ENCODE measurements at places on chromosomes 3 and 15. TPM values are rescaled to one million over a fixed set of nuclear protein-coding genes. Genes with fewer than 3 reads are reported as not detected.

DNA sequence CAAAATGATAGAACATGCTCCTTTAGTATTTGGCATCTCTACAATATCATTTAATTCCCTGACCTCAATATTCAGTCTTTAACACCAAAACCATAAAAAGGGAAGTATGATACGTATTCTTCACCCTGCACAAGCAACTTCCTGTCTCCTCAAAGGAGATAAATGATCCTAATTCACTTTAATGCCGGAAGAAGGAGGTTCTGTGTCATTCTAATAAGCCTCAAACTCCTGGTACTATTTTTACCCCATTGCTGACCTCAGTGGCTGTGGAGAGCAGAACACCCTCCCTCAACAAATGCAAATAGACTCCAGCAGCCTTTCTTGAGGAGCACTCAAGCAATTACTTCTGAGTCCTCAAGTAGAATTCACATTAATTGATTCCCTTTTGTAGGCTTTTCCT, 173.3 kb downstream of the TMEM108 start:
- DNase-seq, result no peak

- no peak for DNase-seq
Measured at GRCh38 chr3:185830018-185830797, 5.4 kb upstream of the IGF2BP2 start.

DNA sequence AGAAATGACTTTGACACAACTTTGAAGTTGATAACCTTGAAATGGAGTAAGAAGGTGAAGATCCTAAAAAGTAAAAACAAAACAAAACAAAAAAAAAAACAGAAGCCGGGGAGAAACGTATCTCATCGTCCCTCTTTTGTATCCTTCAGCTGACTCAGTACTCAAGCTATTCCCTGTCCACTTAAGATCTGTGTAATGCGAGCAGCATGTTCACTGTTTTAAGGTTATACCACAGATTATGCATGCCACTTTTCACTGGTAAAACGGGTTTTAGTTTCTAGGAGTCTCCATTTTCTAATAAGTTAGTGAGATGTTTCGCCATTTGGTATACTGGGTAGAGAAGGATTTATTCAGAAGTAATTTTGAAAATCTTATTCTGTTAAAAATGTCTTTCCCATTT, 324.3 kb downstream of the FEZF2 start:
- DNase-seq, result no peak

HYKK gene
- 2.0 TPM for polyA plus RNA-seq

DNA sequence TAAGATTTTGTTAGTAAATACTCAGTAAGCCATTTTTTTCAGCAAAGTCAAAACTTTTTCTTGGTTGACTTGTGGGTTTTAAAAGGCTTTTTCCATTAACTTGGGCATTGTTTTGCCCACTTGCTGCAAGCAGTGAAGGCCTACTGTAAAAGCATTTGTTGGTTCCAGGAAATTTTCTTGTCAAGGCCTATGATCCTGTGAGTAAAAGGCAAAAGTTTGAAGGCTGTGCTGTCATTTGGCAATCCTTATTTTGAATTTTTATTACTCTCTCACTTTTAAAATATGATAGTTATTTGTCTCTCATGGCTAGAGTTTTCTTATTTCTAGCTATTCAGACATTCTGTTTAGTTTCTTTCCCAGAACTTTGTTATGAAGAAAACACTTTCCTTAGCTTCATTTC, 13.0 kb downstream of the P2RY12 start:
- no peak for DNase-seq

GOLGA8M gene
- not detected for polyA plus RNA-seq

All from CD8-positive, alpha-beta memory T cell (primary cell).